ENCODE measurements at places on chromosomes 12 and 14. TPM values are rescaled to one million over a fixed set of nuclear protein-coding genes. Genes with fewer than 3 reads are reported as not detected.

The CLEC2B gene
- 22.3 TPM for polyA plus RNA-seq

The GPRC5D gene
- 0.85 TPM for polyA plus RNA-seq

The WSCD2 gene
- polyA plus RNA-seq = 0.80 TPM

The ALX1 gene
- not detected for polyA plus RNA-seq

The TAS2R50 gene
- polyA plus RNA-seq = not detected

The IRF9 gene
- 57.2 TPM for polyA plus RNA-seq

The TAS2R7 gene
- not detected for polyA plus RNA-seq

The DPF3 gene
- 2.4 TPM for polyA plus RNA-seq

DNA sequence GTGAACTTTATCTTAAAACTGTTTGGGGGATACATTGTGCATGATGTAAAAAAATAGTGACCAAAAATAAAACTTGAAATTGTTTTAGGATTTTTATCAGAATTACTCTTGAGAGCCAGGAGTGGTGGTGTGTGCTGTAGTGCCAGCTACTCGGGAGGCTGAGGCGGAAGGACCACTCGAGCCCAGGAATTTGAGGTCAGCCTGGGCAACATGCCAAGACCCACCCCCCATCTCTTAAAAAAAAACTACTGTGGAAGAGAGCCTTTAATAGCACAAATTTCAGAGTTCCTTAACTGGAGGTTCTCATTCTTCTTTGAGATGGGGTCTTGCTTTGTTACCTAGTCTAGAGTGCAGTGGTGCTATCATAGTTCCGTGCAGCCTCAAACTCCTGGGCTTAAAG is 21.5 kb downstream of the CPSF2 start:
- DNase-seq = no peak

- no peak for DNase-seq
Measured at GRCh38 chr12:47731723-47732122, 6.4 kb upstream of the ENDOU start.

GRCh38 chr14:71588576-71589215 is 343.5 kb upstream of the RGS6 start:
- DNase-seq = no peak

DNA sequence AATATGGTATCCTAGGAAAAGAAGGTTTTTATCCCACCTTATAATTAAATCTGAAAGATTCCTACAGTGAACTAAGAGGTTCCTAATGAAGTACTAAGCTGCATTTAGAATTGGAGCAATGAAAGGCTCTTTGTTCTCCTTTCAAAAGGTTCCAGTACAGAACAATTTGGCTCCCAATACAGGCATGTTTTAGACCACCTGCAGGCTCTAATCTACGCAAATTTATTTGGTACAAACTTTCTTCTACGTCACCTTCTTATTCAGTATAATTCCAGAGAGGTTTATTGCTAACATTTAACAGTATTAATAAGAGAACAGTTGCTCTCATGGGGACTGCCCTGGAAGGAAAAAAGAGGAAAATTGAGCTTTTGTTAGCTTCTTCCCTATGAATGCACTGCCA is 37.6 kb upstream of the SLCO1C1 start:
- no peak for DNase-seq

DNA sequence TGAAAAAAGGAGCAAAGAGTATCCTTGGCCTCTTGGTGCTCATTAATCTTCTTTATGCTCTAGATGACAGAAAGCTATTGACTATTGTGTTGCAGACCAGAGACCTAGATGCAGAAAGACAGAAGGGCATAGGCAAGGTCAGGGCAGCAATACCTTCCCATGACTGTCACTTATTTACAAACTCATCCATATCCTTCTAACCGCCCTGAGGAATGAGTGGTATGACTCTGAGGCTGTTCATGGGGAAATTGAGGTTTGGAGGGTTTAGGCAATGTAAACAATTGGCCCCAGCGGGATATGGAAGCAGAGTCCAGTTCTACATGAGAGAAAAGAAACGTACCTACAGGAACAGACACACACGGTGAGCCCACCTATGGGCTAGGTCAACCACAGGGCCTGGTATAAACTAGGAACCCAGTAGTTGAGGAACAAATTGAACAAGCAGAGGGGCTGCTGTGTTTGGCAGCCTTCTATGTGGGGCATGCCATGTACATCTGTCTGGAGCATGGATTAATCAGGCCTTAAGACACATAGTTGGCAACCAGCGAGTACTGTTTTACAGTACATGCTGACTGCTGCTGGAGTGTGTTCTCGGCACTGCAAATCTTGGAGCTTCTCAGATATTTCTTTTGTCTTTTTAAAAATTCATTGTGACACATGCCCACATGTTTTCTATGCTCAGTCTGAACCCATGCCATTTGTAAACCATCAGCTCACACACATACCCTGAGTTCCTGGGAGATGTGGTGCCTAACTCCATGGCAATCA is 159.7 kb upstream of the NTF3 start:
- no peak for DNase-seq

GRCh38 chr14:99707921-99708320 is 23.8 kb downstream of the CYP46A1 start:
- no peak for DNase-seq

DNA sequence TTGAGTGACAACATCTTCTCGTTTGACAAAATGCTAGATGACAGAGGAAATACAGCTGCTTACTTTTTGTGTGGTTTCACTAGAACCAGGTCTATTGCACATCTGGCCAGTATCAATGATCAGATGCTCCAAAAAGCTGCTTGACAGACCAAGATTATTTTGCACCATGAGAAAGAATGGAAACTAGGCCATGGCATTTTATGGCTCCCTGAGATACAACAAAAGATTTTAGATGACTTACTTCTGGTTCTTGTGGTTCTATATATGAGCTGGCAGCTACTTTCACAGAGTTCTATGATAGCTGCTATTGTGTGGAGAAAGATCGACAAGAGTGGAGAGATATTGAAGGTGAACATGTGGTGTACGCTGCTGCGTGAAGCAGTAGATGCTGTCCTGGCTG is 25.9 kb upstream of the PPFIBP1 start:
- no peak for DNase-seq

DNA sequence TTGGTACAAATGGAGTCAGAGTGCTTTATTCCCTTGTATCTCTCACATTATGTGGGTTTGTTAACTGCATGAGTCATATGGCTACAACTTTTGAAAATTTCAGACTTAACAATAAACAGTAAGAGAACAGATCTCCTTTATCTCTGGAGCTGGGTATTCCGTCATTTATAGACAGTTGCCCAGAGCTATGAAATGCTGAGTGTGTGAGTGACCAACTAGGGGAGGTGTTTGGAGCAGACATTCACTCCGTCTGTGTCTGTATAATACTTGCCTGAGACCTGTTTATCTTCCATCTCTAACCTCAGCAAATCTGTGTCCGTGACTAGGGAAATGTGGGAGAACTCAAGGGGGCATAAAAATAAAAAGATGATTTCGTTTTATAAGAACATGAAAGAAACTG is 279.9 kb upstream of the FAR2 start:
- DNase-seq = no peak

DNA sequence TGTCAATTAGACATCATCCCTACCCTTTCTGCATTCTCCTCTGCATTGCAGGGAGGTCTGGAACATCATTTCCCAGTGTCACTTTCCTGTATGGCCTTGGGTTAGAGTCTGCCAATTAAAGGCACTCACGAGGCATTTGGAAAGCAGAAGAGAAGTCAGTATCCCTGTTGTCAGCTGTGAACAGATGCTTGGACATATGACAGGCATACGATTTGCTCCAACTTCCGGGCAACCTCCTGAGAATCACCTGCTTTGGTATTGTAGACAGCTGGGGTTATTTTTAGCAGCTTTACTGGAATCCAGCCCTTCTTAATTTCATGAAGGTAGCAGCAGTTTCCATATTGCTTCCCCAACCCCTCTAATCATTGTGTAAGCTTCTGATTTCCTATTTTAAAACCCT is 88.7 kb upstream of the DHRS4 start:
- no peak for DNase-seq

Data from right lung (tissue), 10 donors.